Stimulated activated effector memory CD8-positive, alpha-beta T cell treated with anti-CD3 and anti-CD28 coated beads, Interleukin-12 subunit alpha, Interleukin-12 subunit beta, amount 100 ng/mL, for 72 hours (primary cell): ENCODE measurements at places on chromosomes 3 and 15.

- no peak for DNase-seq
Measured at GRCh38 chr3:19573644-19574043, 360.4 kb downstream of the EFHB start.

GRCh38 chr3:109806929-109807328, 469.6 kb upstream of the DPPA4 start:
- DNase-seq = peak; percentile 53

DNA sequence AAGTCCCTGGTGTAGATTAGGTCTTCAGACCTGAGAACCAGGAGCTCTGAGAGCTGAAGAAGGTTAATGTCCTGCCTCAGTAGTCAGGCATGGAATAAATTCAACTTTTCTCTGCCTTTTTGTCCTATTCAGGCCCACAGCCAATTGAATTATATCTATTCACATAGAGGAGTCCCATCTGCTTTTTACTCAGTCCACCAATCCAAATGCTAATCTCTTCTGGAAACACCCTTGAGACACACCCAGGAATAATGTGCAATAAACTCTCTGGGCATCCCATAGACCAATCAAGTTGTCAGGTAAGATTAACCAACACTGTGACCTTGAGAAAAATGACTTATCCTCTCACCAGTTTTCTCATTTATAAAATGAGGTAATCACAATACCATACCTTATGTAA, 129.4 kb downstream of the MEX3B start:
- no peak for DNase-seq

DNA sequence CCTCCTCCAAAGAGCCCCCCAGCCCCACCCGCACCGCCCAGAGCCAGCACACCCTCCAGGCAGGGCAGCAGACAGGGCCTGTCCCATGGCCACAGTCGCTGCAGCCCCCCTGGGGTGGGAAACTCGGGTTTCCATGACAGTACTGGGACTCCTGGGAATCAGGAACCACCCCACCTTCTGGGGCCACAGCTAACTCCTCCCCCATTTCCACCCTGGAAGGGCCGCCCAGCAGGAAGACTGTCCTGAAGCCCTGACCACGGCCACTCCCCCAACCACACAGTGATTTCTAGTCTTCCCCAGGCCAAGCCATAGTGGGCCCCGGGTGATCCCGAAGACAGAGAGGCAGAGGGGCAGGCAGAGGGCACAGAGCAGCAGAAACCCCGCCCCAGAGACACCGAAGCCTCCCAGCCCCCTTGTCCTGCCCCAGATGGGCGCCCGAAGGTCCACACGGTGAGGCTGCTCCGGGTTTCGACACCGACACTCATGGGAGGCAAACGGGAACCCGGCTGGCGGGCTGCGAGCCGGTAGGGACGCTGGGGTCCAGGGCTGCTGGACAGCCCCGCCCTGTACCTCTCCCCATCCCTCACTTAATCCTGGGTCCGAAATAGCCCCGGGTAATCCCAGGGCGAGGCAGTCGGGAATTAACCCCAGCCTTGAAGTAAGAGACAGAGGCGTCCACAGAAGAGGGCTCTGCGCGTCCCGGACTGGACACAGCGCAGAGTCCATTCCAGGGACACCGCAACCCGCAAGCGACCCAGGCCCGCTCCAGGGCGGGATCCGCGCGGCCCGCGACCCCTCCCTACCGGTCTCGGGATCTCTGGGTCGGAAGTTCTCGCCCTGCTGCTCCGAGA, 138.4 kb downstream of the NUP210 start:
- DNase-seq = no peak

GRCh38 chr3:47799733-47800132, 3.2 kb upstream of the DHX30 start:
- DNase-seq = no peak

- no peak for DNase-seq
Measured at GRCh38 chr3:181713676-181714612, 2.2 kb downstream of the SOX2 start.

DNA sequence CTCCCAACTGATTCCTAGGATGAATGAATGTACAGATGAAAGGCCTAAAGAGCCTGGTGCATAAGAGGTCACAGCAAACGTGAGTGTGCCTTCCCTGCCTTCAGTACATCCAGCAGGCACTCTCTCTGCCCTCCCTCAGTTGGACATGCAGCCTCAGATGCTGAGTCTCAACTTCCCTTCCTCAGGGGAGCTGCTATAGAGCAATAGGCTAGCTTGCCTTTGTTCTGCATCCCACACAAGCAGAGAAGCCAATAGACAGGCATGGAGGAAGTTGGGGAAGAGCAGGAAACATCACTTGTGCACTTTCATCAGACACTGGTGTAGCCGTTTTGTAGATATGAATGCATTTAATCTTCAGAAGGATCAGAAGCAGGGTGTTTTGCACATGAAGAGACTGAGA, 147.5 kb upstream of the THBS1 start:
- DNase-seq = no peak

GRCh38 chr3:88152841-88153240, 3.1 kb downstream of the C3orf38 start:
- no peak for DNase-seq

DNA sequence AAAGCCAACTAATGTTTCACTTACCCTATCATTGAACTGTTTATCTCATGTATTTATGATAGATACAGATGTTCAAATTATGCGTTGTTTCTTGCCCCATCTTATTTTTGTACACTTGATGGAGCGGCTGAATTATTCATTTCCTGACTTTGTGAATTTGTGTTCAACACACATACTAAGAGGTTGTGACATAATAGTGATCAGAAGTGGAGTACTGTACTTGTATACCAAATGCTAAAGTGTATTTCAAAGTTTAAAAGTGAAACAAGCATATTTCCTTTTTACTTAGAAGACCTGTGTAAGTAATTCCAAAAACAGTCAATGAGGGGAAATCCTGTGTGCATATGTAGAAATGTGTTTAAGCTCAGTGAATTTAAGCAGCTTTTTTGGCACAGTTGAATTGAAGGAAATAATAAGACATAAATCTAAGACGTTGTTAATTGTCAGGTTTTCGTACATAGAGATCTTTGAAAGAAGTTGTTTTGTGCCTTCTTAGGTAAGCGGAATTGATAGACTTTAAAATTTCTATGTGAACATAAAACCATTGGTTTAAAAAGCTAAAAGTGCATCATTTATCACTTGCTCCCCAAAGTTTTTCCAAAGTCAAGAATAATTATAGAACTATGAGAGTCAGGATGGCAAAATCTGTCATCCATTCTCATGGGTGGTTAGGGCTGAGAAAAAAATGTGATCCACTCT, 1.9 kb downstream of the NFKBIZ start:
- no peak for DNase-seq

DNA sequence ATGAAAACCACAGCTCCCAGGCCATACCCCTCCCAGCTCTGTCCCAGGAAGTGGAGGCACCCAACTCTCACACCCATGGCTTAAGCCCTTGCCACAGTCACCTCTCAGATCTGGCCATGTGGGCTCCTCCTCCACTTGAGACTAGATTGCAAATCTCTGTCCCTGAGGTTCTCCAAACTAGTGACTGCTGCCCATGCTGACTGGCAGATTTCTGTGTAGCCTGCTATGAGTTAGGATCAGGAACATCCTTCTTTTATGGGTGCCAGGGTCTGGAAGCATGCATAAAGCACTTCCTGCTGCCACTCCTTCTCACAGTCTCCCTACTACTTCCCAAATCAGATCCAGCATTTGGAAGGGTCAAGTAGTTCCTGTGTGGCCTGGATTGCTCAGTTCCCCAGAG, 59.6 kb upstream of the GOLIM4 start:
- no peak for DNase-seq

- DNase-seq = no peak
Measured at GRCh38 chr3:54891540-54891897, 36.3 kb downstream of the LRTM1 start.

- no peak for DNase-seq
Measured at GRCh38 chr3:148062590-148062989, 635.1 kb upstream of the AGTR1 start.

- peak; percentile 48 for DNase-seq
Measured at GRCh38 chr3:183252973-183253527, at the start of gene B3GNT5. B3GNT5 (plus strand) TSS chr3:183253253; CDS start chr3:183269799, 16,546 bp downstream.

GRCh38 chr3:198046120-198046857, 86.3 kb downstream of the LMLN start:
- DNase-seq = no peak

DNA sequence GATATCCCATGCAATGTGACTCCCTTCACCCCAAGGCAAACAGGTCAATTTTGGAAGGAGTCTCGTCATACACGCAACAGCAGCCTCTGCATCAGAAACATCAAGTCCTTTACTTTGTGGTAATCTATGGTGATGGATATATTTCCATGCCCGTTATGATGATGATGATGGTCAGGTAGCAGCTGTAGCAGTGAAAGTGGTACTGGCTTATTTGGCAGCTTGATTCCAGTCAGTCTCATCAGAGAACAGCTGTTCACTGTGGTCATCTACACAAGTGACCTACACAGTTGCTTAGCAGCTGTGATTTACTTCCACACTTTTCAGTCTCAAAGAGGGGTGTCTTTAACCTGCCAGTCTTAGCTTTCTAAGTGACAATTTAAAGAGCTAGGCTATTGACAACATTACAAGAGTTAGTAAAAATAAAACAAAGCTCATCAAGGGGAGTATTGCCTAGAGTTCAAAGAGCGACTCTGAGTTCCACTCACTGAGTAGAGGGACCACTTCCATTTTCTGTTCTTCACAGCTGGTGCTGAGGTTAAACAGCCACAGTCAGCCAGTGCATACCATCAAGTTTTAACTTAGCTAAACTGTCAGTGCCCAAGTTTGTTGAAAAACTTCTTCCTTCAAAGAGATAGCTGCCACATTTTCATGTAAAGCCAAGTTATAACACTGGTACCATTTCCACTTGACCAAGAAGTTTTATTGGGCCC, 587.4 kb upstream of the KCNMB2 start:
- no peak for DNase-seq

DNA sequence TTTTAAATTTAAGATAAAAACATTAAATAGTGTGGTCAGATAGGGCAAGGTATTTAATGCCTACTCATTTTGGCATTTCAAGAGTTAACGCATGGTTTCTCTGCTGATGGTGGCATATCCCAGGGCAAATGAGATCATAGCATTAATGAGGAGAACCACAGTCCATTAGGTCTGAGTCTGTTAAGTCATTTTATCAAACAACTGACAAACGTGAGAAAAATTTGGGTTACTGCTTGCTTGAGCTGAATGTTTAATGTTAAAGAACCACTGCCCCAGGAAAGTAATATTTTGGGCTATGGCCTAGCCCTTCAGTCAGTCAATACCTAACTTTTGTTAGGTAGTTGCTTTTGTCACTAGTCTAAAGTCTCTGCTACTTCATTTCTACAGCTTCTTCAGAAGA, 37.9 kb upstream of the SLC2A2 start:
- DNase-seq = no peak

DNA sequence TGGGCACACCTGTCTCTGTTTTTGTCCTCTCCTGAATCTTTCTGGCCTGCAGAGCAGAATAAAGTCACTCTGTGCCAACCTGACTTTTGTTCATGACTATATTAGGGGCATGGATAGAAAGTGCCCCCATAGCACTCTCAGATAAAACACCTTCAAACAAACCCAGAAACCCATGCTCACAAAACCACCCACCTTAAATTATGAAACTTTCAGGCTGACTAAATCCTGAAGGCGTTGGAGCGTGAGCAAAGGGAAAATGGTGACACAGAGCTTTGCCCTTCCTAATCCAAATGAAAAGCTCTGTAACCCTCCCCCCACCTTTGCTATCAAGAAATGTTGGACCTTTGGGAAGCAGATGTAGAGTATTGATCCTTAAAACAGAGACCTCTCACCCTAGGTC, 138.9 kb downstream of the IGF1R start:
- DNase-seq = no peak

- no peak for DNase-seq
Measured at GRCh38 chr3:195154793-195155535, 116.0 kb downstream of the XXYLT1 start.

DNA sequence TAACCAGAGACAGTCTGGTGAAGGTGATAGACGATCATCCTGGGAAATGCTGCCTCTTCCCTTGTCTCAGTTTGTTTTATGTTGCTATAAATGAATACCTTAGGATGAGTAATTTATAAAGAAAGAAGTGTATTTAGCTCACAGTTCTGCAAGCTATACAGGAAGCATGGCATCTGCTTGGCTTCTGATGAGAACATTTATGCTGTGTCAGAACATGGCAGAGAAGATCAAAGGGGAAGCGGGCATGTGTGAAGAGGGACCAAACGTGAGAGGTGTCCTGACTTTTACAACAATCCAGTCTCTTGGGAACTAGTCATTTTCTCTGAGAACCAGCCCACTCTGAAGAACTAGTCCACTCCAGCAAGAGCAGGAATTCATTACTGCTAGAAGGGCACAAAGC, 9.6 kb downstream of the CMC1 start:
- DNase-seq = no peak

GRCh38 chr3:66473181-66473580, 27.6 kb downstream of the LRIG1 start:
- no peak for DNase-seq

GRCh38 chr3:169966428-169966950, at the start of gene SEC62:
SEC62 (plus strand) TSS chr3:169966807; CDS start chr3:169966823, 16 bp downstream.
- peak; percentile 95 for DNase-seq

DNA sequence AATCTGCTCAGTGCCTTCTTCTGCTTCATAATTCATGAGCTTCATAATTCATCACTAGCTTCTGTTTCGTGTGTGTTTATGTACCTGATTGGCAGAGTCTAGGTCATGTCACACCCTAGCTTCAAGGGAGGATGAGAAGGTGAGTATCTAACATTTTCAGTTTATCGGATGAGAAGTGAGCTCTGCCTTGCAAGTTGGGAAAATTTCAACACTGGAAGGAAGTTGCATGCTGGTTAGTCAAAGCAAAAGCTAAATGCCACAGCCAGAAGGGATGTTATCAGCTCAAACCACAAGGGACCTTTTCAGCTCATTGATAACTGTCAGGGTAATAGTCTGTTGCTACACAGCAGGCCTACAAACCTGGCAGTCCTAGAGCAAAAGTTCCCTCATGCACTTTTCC, 7.3 kb upstream of the TNFSF10 start:
- no peak for DNase-seq

DNA sequence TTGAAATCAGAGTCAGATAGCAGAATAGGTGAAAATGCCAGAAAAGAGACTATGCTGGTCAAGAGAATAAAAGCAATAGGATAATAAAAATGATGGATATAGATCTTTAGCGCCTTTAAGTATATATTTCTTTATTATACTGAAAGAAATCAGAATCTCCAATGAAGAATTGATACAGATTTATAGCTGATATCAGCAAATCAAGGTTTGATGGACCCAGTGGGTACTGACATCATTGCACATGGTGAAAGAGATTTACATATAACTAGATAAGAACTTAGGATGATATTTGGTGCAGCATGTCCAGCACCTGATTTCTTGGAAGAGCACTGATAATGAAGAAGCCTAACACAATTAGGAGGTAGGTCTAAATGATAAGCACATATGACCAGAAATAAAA, 18.2 kb downstream of the CADM2 start:
- DNase-seq = no peak

GRCh38 chr3:52177701-52178042, 20.3 kb upstream of the ALAS1 start:
- DNase-seq = no peak

DNA sequence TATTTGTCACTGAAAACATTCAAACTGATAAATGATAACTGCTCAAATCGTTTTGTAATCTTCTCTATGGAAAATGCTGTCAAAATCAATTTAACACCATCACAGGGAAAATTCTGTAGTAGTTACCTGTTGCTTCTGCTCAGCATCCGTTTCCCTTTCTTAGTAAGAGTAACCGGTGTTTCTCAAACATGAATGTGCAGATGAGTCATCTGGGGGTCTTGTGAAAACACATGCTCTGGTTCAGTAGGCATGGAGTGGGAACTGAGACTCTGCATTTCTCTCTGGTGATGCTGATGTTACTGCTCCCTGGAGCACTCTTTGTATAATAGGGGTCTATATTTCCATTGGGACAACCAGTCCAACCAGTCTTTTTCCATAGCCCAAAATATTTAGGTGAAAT, 145.1 kb downstream of the SEMA6D start:
- DNase-seq = no peak
